ENCODE measurements at places on chromosomes 13 and 19.

DNA sequence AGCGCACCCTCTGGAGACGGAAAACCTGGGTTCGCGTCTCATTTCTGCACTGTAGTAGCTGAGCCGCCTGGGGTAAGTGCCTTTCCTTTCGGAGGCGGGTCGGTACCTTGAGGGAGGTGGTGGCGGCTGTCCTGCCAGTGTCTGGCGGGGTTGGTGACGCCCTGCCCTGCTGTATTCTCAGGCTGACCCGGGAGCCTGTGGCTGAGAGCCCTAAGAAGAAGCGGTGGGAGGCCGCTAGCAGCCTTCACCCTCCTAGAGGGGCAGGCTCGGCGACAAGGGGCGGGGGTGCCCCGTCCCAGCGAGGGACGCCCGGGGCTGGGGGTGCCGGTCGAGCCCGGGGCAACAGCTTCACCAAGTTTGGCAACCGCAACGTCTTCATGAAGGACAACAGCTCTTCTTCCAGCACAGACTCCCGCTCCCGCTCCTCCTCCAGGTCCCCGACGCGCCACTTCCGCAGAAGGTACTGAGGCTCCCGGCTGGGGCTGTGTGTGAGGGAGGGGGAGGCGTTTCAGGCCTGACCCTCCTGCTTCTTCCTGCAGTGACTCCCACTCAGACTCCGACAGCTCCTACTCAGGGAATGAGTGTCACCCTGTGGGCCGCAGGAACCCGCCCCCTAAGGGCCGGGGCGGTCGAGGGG is 6.9 kb downstream of the LENG8 start:
- no peak for DNase-seq

DNA sequence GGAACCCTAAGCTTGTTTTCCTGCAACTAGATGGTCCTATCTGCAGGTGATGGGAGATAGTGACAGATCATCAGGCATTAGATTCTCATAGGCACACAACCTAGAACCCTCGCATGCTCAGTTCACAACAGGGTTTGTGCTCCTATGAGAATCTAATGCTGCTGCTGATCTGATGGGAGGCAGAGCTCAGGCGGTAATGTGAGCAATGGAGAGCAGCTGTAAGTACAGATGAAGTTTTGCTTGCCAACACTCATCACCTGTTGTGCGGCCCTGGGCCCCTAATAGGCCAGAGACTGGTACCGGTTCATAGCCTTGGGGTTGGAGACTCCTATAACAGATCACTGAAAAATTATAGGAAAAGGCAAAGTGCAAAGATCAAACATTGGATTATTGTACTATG is 267.2 kb downstream of the PCDH9 start:
- DNase-seq: no peak

DNA sequence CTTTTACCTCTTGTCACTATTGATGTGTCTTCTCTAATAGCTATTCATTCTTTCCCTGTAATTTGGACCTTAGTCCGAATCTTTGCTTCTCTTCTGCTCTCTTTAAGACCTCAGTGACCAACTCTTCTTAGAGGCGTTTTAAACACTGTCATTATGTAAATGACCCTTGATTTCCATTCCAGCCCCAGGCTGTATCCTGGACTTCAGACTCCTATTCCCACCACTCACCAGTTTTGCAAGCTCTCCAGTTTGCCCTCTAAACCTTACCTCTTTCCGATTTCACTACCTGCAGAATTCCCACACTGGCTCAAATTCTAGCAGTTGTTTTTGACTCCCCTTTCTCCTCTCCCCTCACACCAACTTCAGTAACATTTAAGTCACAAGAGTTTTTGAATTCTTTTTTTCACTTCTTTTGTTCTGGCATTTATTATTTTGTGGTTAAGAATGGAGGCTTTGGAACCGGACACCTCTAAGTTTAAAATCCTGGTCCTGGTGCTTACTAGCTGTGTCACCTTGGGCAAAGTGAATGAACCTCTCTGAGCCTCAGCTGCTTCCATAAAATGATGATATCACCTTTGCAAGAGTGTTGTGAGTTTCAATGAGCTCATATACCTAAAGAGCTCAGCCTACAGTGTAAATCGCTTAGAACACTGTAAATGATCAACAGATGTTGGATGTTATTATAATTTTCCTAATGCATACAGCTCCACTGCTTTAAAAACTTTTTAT is 13.6 kb upstream of the HMGB1 start:
- DNase-seq: no peak

- DNase-seq: no peak
Measured at GRCh38 chr19:8642561-8642960, 12.1 kb downstream of the NFILZ start.

GRCh38 chr13:43935878-43936277 is 56.2 kb downstream of the LACC1 start:
- no peak for DNase-seq

DNA sequence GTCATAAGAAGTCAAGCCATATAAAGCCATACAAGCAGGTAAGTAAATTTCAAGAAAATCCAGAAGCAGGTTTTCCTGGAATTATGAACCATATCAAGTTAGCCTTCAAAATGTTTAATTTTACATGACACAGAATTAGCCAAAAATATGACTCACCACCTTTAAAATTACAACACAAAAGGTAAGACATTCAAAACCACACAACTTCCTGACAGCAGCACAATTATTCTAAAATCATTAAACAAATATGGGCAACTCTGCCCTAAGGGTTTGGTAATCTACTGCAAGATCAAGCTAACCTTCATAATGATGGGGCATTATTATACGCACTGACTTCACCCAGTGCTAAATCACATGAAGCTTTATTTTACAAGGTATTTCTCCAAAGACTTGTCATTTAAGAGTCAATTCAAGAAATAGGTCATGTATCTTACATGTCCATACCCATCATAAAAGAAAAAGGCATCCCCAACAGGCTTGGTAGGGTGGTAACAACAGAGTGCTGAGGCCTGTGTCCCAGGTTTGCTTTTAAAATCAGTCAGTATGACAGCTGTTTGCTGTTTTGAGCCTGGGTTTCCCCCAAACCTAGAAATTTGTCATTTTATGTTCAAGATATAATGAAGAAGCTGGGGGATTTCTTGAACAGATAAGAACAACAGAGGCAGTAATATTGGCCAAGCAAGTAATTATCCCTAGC is 15.2 kb downstream of the RCBTB1 start:
- DNase-seq: no peak

GRCh38 chr13:50594276-50595051 is 249.0 kb downstream of the DLEU7 start:
- no peak for DNase-seq
